ENCODE measurements at places on chromosomes 6 and 20.

DNA sequence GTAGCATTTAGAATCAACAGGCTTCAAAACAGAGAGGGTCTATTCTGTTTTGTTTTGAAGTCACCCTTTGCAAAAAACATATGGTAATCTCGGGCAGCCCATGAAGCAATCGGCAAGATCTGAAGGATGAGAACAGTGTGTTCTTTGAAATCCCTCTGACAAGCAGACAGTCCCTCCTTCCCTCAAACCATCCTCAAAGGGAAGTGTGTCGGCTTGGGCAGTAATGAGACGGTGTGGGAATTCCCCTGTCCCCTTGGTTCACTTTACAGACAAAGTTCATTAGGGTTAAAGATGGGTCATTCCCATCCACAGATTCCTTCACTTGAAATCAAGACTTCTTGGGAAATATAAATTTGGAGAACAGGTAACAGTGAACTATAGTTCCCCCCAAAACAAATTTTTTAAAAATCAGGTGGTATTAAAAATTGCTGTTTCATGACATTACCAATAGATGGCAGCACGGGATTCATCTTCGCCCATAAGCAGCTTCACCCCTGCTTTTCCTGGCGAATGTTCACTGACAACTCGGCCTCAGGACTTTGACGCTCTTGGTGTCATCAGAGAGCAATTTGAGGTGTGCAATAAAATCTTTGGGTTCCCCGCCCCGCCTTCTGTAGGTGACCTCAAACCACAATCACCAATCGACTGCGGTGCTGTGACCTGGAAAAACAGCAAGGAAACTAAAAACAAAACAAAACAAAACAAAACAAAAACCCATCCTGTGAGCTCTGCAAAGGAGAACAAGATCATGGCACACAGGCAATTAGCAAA is 159.3 kb upstream of the TNFAIP3 start:
- DNase-seq: peak; percentile 67

- no peak for DNase-seq
These were observed 61.4 kb upstream of the MOCS1 start for GRCh38 chr6:39995633-39996032.

DNA sequence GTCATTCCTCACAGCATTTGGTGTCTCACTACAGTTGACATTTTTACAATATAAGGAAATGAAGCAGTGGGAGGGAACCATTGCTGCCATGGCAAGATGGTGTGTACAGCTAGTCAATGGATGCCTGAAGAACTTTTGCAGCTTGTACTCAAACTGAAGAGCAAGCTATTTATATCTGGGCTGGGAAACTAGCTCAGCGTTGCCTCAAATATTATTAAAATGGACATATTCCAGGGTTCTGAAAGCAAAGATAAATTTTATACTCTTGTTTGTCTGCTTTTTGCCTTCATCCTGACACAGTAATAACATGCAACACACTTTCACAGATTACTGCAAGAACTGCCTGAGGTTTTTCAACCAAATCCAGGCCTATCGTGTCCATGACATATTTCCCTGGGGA is 156.4 kb upstream of the COL21A1 start:
- DNase-seq: no peak

GRCh38 chr20:60080401-60080800 is 122.2 kb downstream of the CDH26 start:
- DNase-seq: no peak

DNA sequence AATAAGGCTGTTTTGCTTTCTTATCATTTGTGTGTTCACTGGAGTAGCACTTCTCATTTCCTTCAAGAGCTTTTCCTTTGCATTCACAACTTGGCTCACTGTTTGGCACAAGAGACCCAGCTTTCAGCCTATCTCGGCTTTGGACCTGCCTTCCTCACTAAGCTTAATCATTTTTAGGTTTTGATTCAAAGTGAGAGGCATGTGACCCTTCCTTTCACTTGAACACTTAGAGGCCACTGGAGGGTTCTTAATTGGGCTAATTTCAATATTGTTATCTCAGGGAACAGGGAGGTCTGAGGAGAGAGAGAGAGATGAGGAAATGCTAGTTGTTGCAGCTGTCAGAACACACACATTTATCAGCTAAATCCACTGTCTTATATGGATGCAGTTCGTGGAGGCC is 82.9 kb upstream of the SCAF8 start:
- DNase-seq: no peak

DNA sequence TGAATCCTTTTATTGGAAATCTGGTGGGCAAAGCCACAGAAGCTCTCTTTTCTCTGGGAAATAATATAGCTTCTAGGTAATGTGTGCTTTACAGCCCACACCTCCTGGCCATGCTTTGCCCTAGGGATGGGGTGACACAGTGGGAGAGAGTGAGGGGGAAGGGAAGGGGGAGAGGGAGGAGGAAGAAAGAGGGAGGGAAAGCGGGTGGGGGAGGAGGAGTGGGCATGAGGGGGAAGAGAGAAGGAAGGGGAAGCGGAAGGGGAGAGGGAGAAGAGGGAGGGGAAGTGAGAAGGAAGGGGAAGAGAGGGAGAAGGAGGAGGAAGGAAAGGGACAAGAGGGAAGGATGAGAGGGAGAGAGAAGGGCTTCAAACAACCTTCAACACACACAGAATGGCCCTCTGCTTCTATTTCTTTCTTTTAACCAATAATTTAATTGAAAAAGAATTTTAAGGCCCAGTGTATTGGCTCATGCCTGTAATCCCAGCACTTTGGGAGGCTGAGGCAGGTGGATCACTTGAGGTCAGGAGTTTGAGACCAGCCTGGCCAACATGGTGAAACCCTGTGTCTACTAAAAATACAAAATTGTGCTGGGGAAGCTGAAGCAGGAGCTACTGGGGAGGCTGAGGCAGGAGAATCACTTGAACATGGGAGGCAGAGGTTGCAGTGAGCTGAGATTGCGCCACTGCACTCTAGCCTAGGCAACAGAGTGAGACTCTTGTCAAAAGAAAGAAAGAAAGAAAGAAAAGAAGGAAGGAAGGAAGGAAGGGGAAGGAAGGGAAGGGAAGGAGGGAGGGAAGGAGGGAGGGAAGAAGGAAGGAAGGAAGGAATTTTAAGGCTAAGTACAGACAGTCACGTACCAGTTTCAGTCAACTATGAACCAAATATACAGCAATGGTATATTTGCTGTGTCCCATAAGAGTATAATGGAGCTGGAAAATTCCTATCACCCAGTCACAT is 75.2 kb downstream of the RSPH3 start:
- no peak for DNase-seq

DNA sequence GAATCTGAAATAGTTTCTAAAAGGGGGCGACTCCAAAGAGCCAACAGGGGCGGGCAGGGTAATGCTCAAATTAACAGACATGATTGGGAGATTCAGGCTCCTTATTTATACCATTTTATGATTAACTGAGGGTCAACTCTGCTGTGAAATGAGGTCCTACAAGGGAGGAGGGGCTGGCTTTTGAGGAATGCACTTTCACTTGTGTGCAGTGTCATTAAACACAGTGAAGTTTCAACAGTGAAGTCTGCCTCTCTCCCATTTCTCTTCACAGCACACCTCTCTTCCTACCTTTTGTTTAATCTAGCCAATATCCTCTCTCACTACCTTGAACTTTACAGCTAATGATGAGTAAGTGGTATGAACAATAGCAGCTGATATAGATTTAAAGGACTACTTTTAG is 557.3 kb upstream of the CITED2 start:
- no peak for DNase-seq

Measured in effector CD8-positive, alpha-beta T cell (primary cell).